ENCODE measurements at places on chromosomes 5 and 9.

DNA sequence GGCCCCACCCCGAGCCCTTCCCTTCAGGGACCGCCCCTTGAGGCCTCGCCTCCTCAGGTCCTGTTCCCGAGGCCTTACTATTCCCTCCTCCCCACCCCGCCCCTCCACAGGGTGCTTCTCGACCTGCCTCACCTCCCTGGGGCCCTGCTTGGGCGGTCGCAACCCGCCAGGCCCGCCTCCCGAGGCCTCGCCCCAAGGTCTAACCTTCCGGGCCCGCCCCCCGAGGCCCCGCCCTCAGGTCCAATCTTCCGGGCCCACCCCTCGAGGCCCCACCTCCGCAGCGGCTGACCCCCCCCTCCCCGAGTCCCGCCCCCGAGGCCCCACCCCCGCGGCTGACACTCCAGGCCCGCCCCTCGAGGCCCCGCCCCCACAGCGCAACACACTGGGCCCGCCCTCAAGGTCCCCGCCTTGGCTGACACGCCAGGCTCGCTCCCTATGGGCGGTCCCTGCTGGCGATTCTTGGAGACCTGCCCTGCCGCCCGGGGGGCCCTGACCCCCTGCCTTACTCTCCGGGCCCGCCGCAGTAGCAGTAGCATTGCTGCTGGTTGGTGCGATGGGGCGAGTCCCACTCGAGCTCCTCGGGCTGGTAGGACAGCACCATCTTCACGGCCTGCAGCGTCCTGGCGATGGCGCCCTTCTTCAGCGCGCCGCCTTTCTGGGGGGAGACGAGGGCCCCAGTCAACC lies 8.2 kb downstream of the PHF19 start:
- DNase-seq: peak; percentile 98

DNA sequence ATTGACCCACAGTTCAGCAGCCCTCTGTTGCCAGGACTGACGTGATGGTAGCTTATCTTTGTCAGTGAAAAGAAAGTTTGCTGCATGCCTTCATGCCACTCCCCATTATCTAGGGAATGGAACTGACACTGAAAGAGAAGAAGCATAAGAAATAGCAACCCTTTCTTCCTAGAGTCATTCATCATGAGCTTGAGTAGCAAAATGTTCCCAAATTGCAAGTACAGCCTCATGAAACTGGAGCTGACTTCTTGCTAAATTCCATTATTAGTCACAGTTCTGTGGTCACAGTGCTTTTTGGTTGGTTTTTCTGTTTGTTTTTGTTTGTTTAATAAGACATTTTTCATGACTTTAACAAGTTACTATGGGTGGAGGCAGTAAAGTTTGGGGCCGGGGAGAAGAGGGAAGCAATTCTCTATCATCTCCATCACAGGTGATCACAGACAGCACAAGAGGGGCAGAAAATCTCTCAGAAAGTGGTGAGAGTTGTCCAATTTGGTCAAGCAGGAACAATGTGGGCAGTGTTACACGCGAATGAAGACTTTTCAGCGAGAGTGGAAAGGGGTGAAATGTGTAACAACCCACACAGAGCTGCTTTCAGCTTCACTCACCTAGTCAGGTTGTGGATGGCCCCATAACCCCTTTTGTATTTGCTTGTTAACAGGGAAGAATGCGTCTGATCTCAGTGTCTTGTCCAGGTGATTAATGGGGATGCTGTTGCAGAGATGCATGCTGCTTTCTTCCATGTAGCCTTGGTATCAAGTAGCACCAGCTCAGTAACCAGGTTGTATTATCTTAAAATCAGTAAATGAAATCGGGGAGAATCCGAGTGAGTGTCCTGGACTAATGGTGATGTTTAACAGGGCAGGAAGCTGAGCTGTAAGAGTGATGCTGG lies 440.4 kb downstream of the DMRT2 start:
- DNase-seq: no peak

- no peak for DNase-seq
Observed at GRCh38 chr5:1480217-1480616, 35.0 kb upstream of the SLC6A3 start.

DNA sequence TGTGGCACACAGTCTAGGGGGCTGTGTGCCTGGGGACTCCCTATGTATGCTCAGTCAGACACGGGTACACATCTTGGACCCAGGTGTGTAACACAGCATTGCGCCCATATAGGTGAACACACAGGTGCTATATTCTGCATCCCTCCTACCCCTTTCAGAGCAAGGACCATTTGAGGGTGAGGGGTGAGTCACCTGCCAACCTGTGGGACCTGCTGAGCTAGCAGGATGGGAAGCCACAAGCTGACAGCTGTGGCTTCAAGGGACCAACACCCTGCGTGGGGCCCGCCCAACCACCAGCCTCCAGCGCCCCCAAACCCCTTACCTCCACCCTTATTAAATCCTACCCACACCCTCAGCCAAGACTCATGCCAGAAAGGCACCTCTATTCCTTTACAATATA lies 14.6 kb upstream of the AQP7 start:
- DNase-seq: no peak

- DNase-seq: no peak
Observed at GRCh38 chr5:60638300-60638699, 61.7 kb downstream of the DEPDC1B start.

DNA sequence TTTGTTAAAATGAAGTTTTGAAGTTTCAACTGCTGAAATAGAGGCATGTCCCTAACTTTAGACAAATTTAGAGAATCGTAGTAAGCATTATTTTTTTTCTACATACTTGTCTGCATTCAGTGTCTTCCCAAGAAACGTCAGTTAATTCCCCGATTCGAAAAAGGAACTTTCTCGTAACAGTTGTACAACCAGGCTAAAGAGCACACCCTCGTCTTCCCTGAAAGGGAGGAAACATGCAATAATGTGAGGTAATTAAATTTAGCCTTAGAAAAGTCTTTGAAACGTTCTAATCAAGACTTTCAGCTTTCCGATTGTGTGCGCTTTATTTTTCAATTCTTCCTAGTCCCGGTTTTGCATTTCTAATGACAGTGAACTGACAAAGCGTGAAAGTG lies 374 bp upstream of the SLC1A3 start:
- DNase-seq: no peak

- no peak for DNase-seq
Observed at GRCh38 chr9:13388157-13388556, 108.7 kb upstream of the MPDZ start.

DNA sequence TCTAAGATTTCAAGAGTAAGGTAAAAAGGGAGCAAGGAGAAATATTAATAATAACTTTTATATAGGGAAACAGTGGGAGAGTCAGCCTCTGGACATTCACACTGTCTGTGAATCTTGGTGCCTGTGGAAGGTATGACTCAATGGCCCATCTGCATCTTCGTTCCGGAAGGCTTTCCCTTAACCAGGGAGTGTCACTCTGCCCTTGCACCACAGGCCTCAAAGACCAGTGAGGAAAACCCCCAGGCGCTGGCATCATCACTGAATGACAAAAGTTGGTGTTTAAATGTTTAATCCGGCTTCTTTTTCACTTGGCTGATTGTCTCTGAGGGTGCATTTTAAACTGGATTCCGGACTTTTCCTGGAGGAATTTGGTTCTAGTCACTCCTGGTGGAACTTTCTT lies 522.4 kb upstream of the TLE4 start:
- peak; percentile 59 for DNase-seq

DNA sequence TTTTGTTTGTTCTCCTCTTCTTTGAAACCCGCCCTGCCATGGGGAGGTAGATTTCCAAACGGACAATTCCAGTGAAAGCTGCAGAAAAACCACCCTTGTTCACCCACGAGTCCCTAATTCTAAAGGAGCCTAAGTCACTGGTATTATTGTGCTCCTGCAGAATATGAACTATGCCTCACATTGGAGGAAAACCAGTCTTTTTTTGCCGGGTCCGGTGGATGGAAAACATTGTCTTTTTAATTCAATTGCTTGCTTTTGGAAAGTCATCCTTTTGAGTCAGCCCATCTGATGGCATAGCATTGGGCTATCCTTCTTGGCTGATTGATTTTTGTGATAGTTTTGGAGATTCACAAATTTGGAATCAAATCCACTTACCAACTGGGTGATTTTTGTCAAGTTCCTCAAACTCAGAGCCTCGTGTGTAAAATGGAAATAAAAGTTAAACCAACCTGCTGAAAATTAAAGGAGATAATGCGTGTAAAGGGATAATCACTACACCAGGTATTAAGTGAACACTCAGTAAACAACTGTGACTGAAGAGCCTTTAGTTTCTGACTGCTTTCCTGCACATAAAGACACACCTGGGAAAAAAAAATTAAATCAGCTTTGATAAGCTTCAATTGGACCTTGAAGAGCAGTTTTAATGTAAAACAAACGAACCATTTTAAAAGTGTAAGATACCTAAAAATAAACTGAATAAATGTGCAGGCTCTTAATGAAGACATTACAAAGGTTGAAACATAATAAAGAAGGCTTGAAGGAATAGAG lies 780 bp upstream of the CCNJL start:
- DNase-seq: no peak

DNA sequence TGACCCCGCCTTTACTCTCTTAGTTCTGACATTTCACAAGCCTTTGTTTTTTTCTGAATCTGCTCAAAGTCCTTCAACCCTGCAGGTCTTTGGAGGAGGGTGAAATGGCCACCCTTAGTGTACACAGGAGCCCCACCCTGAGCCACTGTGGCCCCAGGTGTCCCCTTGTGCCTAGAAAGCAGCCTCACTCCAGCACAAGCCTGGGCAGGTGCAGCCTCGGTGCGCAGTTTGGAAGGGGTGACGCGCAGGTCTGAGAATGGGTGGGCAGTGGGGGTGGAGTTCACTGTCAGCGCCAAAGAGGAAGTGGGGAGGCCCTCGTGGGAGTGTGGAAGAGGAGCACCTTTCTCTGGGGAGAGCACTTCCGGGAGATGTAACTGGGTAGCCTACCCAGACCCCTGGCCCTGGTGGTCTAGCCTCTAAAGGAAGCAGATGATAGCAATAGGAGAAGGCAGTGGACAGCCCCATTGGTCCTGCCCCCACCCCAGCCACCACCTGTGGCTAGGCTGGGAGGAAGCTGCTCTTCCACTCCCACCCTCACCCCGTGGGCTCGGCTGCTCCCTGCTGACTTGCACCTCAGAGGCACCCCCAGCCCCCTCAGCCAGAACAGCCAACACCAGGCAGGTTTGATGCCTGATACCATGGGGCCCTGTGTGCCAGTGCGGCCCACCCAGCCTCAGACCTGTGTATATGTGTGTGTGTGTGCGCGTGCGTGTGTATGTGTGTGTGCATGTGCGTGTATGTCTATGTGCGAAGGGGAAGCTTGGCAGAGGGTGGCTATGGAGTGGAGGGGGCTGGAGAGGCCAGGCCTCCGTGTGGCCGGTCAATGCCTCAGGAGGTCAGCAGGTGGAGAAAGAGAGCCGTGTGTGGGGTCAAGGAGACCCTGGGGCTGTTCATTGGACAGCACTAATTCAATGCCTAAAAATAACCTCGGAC lies 16.8 kb upstream of the DAB2IP start:
- DNase-seq: peak; percentile 41

- DNase-seq: peak; percentile 1
Observed at GRCh38 chr9:90508940-90509339, 133.7 kb downstream of the DIRAS2 start.

DNA sequence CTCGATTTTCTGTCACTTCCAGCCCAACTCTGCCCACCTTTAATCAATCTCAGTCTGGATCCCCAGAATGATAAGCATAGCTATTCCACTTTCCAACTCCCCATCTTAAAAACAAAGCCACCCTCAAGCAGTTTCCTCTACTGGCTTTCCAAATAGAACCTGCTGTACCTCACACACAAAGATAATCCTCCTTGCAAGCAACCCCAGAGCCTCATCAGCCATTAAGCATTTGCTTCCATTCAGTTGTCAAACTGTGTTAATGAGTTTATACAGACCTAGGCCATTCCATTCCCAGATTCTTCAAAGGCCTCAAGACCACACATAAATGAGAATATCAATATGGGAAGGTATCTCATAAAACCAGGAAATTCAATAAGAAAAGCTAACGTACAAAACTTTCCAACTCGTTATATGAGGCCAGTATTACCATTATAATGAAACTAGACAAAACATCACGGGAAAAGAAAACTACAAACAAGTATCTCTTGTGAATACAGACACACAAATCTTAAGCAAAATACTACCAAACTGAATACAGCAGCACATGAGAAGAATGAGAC lies 86.8 kb downstream of the DROSHA start:
- DNase-seq: no peak

DNA sequence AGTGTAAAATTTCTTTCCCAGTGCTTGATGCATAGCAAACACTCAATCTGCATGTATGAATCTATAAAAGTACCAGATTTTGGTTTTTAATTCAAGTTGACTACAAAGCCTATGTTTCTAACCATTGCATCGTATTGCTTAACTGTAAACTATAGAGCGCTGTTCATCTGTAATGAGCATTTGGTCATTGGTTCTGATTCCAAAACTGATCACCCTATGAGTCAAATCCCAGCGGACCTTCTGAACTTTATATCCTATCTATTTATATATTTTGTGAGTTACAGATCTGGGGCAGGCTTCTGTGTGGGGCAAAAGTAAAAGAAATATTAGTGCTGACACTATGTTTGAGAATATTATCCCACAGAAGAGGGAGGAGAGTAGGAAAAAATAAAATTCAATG lies 305.7 kb upstream of the TNC start:
- no peak for DNase-seq

DNA sequence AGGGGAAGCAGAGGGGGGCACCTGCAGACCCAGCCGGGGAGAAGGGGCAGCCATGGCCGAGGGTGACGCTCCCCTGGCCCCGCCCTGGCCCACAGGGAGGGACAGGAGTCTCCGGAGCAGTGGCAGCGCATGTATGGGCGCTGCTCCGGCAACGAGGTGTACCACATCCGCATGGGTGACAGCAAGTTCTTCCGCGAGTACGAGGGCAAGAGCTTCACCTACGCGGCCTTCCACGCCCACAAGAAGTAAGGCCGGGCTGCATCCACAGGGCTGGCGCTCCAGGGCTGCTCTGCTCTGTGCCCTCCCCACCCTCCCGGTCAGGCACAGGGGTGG lies 68.2 kb downstream of the KCNT1 start:
- no peak for DNase-seq

DNA sequence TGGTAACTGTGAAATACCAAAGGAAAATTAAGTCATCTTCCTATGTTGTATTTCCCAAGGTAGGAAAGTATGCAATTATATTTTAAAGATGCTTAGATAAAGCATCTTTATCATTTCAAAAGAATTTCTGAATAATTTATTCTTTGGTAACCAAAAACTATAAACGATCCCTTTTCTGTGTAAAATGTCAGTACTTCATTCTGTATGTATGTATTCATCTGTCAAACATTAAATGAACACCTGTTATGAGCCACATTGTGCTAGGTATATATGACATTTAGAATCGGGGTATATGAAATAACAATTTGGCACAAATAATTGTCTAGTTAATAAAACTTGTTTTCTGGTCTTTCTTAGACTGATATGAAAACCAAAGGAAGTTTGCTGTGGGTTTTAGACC lies 89.4 kb upstream of the DHFR start:
- no peak for DNase-seq

DNA sequence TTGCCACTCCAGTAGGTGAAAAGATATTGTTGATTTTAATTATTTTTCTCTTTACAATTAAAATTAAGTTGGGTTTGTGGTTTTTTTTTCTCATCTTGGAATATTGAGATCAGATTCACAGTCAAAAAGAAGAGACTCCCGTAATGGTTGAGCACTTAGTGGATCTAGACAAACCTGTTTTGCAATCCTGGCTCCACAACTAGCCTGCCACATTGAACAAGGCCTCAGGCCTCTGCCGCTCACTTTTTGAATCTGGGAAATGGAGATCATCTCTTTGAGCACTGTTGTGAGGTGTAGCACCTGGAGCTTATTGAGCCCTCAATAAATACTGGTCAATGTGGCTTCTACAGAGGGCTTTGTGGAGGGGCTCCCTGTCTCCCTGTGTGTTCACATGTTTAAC lies 37.1 kb upstream of the RARS1 start:
- no peak for DNase-seq

- no peak for DNase-seq
Observed at GRCh38 chr5:155624597-155625241, 611.2 kb downstream of the KIF4B start.

- no peak for DNase-seq
Observed at GRCh38 chr9:114310471-114311450, 12.1 kb upstream of the ORM1 start.
